ENCODE measurements at places on chromosomes 16 and 17.

- DNase-seq: no peak
Measured at GRCh38 chr17:1548032-1548431, 14.6 kb downstream of the PITPNA start.

DNA sequence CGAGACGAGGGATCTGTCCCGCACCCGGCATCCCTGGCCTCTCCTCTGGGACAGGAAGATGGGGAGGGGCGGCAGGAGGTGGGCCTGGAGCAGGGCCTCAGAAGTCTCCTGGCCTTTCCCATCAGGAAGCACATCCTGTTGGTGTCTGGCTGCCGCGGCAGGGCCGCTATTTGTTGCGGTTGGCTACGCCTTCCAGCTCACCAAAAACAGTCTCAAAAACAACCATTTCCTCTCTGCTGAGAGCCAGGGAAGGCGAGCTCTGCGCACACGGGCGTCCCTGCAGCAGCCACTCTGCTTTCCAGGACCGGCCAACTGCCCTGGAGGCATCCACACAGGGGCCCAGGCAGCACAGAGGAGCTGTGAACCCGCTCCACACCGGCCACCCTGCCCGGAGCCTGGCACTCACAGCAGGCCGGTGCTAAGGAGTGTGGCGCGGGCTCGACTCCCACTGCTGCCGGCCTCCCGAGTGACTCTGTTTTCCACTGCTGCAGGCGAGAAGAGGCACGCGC, at the start of gene TMEM204:
Gene TMEM204, plus strand, starts transcription at position 224 of the 509 bp plus-strand sequence. CDS start 610 bp downstream, outside the sequence.
- DNase-seq: no peak

DNA sequence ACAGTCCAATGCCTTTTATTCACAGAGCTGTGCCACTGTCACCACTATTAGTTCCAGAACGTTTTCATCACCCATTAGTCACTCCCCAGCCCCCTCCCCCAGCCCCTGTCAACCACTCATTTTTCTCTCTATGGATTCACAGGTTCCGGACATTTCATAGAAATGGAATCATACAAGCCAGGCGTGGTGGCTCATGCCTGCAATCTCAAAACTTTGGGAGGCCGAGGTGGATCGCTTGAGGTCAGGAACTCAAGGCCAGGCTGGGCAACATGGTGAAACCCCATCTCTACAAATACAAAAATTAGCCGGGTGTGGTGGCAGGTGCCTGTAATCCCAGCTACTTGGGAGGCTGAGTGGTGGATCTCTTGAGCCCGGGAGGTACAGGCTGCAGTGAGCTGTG, 759 bp upstream of the PAM16 start:
- no peak for DNase-seq

DNA sequence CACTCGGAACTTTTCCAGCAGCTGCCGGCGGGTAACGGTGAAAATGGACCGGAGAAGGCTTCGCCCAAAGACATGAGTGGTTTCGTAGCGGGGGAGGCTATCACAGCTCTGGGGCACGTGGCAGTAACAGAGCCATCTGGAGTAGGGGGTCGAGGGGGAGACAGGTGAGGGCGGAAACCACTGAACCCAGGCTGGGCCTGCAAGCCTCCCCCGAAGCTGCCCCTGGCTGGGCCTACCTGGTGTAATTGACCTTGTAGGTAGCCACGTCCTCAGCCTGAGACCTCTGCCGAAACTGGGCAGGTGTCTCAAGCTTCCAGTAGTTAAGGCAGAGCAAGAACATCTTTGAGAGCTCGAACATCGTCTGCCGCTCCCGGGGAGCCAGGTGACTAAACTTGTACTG, 1.9 kb downstream of the KAT2A start:
- DNase-seq: no peak

GRCh38 chr17:45925311-45925710, 31.0 kb downstream of the MAPT start:
- no peak for DNase-seq

DNA sequence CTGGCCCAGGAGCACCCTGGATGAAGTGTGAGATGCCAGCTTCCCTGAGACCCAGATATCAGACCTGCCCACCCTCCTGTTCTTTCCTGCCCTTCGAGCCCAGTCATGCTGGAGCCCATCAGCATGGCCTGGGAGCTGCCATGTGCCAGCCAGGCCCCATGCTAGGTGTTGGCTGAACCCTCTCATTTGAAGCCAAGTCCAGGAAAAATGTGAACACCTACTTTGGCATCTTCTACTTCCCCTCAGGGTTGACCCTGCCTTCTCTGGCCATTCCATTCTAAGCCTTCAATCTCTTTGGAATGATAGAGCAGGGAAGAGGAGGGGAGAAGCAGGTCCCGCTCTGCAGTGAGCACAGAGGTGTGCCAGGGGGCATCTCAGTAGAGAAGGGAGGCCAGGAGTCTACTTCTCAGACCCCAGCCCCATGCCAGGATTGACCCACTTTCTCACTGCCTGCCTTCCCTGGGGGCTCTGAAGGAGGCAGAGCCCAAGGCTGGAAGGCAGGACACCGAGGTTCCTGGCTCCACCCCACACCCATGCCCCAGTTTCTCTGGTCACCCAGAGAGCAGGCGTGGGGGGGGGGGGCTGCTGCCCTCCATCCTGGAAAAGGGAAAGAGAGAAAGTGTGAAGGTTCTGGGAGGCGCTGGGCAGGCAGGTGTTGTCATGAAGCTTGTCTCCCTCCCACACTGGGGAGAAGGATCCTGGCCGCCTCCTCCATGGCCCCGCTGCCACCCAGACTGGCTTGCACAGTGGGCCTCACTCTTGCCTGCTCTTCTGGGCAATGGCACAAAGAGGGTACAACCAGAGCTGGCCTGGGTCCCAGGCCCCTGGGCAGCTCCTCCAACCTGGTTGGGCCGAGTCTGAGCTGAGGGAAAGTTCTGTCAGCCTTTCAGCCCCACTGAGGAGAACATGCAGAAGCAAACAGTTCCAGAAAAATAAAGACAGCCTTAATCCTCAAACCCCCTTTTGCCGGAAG, 9.3 kb downstream of the HDAC5 start:
- DNase-seq: peak; percentile 63

GRCh38 chr17:75488693-75489510, 26.4 kb downstream of the CASKIN2 start:
- no peak for DNase-seq

GRCh38 chr16:31618130-31618529, 90.4 kb downstream of the AHSP start:
- DNase-seq: no peak

DNA sequence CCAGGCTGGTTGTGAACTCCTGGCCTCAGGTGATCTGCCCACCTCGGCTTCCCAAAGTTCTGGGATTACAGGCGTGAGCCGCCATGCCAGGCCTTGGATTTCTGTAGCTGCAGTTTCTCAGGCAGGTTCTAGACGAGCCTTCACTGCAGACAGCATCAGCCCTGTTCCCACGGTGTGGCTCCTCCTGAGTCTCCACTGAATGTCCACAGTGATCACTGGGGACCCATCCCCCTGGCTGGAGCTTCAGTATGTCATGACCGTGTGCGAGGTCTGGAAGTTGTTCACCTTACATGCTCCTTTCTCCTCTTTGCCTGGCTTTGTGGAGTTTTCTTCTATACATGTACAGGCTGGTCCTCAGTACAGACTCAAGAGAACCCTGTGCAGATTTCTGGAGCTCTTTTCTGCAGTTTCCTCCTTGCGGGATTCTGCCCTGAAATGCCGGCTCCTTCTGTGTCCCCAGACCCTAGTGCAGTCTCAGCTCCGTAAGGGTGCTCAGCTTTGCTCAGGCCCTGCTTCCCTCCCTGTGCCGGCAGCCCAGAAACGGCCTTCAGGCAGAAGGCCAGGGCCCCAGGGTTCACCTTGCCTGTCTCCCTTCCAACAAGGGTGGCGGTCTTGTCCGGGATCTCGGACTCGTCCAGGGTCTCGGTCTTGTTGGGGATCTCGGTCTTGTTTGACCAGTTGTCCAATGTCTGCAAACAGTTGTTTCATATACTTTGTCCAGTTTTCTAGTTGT, 14.3 kb upstream of the FASN start:
- DNase-seq: no peak

- peak; percentile 49 for DNase-seq
Measured at GRCh38 chr17:19336938-19337711, 25.4 kb downstream of the B9D1 start.

GRCh38 chr16:67441907-67442306, 11.0 kb downstream of the HSD11B2 start:
- peak; percentile 74 for DNase-seq

DNA sequence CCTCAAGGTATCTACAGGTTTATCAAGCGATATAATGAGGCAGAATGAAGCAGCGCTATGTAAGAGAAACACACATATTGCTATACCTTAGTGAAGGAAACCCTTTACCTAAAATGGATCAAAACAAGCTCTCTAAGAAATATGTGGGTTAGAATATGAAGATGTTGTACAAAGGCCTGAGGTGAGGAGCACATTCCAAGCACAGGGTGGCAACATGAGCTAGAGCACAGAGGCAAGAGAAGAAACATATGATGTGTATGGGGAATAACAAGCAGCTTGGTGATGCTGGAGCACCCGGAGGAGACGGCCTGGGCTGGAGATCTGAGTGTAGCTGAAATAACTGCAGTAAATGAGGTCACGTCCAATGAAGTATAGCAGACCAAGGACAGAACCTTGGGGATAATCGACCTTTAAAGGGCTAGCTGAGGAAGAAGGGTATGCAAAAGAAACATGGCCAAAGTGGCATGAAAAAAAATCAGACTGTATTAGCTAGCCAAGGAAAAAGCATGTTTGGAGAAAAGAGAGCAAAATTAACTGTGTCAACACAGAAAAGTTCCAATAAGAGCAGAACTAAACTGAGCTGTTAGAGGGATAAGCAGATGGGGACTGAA, 44.0 kb downstream of the MARVELD3 start:
- DNase-seq: no peak

GRCh38 chr16:77696149-77696548, 26.2 kb upstream of the NUDT7 start:
- no peak for DNase-seq

- no peak for DNase-seq
Measured at GRCh38 chr16:84985079-84986065, 26.0 kb downstream of the ZDHHC7 start.

DNA sequence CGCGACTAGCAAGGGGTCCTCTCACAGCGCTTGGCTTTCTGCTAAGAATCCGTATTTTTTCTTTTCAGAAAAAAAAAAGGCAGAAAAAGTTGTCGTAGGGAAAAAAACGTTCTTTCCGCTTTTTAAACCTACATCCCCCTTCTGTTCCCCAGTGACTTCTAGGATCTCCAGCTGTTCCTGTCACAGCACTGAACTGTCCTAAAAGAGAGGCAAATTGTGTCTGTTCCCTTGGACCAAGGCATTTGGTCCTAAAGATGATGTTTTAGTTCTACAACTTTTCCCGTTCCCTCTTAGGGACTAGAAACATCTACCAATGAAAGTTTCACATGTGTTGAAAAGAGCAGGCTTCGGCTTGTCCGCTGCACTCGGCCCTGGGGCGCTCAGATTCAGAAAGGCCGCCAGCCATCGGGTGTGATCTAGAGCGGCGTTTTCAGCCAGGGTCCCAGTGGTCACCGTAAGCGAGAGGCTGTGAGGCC, 100.7 kb upstream of the CHMP6 start:
- no peak for DNase-seq

DNA sequence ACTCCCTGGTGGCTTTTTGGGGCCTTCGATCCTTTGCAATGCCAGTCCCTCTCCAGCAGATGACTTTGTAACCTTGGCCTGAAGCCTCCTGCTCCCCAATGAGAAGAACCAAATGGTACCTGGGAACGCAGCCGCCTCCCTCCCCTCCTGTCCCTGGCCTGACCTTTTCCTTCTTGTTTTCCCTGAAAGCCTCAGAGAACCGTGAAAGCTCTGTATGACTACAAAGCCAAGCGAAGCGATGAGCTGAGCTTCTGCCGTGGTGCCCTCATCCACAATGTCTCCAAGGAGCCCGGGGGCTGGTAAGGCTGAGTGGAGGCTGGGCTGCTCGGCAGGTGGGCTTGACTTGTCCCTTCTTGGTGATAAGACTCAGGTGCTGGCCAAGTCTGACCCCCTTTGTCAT, 88.0 kb downstream of the SDR42E1 start:
- DNase-seq: no peak

- DNase-seq: no peak
Measured at GRCh38 chr17:41440531-41441033, at the start of gene KRT38. Gene KRT38, minus strand, starts transcription at chr17:41440983. Its CDS starts 62 bp downstream, at chr17:41440921.

DNA sequence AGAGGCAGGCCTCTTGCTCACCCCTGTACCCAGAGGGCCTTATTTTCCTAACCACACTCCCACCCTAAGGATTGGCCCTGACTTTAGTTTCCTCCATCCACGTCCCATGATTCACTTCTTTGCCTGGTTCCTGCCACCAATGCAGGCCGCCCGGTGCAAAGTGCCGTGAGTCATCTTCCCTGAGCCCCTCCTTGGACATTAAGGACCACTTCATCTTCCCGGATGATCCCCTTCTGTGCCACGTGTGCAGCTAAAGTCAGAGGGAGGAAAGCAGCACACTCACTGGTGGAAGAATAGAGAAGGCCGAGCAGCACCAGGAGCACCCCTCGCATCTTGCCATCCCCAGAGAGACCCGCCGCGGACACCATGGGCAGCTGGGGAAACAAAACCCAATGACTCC, 1.4 kb downstream of the PRSS54 start:
- no peak for DNase-seq

GRCh38 chr17:43818966-43819365, 14.0 kb downstream of the MPP3 start:
- no peak for DNase-seq

- no peak for DNase-seq
Measured at GRCh38 chr16:82185012-82185411, 15.0 kb upstream of the MPHOSPH6 start.
